ENCODE measurements at places on chromosomes 2 and 18.

DNA sequence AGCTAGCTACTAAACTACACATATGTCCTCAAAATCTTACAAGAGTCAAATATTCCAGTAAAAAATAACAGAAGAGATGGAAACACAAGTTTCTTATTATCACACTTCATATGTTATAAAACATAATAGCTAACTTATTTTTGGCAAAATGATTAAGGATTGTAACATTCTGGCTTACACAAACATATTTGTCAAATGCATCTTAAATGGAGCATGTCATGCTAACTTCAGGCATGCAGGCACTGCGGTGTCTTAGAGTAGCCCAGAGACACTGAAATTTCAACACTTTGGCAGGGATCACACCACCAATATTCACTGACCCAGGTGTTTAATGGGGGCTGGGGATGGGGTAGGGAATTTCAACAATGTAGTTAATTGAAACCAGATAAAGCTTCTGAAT lies 51.6 kb downstream of the LDAH start:
- peak; percentile 2 for DNase-seq

DNA sequence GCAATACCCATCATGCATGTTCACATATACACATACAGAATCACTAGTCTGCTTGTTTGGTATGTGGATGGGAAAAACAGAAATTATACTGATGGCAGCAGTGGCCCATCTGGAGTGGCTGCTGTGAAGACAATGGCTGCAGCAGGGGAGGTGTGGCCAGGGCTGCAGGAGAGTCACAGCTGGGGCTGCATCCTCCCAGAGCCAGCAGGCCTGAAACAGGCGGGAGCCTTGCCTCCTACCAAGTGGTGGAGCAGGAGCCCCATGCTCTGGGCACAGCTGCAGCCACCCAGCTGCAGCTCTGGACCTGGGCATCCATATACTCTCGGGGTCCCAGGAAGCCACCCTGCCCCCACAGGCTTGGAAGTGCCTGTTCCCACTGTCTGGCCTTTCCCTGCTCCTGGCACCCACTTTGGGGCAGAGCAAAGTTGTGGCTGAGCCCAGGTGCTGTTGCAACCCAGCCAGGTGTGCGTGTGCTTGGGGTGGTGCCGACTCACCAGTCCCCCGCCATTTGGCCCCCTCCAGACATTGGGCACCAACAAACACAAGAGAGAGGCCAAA lies 136.6 kb downstream of the SPAG16 start:
- DNase-seq, result no peak

DNA sequence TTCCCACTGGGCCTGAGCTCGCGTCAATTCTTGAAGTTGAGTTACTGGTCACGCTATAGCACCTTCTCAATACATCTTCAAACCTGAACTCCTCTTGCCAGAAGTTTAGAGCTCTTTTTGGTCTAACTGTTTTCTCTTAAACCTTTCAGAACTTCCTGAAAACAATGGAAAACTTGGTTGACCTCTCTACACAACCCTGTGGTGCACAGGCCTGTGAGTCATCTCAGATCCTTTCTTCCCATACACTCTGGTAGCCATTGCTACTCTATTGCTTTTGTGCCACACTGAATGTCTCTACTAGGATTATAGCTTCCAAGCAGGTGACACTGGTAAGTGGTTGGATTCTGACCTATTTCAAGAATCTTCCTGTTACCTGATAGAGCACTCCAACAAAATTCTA lies 321.5 kb upstream of the FSIP2 start:
- DNase-seq, result no peak

GRCh38 chr2:10038716-10039115 lies 4.6 kb upstream of the KLF11 start:
- DNase-seq, result peak; percentile 20
